ENCODE measurements at places on chromosomes 5 and 9.
A peak's percentile ranks its signal among the peaks of the same experiment; 100 is the strongest.

DNA sequence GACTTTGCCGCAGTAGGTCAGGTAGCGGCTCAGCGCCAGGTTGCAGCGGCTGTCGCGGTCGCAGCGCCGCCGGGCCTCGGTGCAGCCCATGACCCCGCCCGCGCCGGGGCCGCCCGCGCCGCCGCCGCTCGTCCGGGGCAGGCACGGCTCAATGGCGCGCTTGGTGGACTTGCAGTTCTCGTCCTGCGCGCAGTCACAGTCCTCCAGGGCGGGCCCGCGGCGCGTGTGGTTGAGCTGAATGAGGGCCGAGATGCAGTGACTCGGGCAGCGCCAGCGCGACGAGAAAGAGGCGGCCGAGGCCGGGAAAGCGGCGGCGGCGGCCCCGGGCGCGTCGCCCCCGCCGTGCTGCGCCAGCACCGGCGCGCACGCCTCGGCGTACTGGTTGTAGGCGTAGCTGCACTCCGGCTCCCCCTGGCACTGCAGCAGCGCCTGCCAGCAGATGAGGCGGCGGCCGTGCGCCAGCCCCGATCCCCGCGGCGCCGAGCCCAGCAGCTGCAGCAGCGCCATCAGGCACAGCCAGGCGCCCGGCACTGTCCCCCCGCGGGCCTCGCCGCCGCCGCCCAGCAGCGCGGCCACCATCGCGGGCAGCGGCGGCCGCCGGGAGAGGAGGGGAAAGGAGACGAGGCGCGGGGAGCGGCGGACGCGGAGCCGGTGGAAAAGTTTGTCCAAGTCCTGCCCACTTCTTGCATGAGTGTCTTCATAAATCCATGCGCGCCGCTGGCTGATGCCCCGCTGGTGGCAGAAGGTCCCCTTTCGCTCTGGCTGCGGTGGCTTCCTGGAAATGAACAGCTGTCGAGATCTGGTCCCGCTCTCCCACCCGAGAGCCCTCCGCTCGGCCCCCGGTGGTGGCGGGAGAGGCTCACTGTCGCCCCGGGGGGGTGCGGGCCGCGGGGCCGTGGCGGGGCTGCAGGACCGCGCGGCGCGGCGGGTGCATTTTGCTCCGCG lies 833 bp downstream of the GAS1 start:
- no peak for DNase-seq

DNA sequence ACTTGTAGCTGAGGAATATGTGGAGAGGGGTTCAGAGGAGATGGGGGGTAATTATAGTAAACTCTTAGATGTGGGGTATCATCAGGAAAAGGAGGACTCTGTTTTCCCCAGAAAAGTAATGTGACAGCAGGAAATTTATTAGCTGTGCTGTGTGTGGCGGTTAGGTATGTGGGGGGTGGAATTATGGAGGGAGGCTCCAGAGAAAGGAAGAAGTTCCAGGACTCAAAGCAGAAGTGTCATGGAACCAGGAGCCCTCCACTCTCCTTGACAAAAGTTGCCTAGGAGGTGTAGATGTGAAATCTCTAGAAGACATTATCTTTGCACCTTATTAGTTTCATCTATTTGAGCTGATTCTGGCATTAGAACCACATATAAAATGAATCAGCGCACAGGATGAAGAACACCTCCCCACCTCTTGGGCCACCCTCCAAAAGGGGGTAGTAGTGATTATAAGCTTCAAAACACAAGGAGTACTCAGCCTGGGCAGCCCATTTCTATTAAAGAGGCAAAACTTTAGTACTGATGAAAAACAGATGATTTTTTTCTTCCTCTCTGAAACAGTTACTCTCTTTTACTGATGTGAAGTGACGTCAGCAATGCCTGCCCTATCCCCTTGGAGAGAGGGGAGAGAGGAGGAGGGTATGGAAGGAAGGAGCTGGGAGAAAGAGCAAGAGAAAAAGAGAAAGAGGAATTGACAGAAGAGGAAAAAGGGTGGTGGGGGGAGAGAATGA lies 18.2 kb downstream of the NR2F1 start:
- DNase-seq: no peak

GRCh38 chr5:133930061-133930812 lies 38.2 kb downstream of the C5orf15 start:
- DNase-seq: no peak

GRCh38 chr9:127931092-127931881 lies 710 bp upstream of the PIP5KL1 start:
- no peak for DNase-seq

DNA sequence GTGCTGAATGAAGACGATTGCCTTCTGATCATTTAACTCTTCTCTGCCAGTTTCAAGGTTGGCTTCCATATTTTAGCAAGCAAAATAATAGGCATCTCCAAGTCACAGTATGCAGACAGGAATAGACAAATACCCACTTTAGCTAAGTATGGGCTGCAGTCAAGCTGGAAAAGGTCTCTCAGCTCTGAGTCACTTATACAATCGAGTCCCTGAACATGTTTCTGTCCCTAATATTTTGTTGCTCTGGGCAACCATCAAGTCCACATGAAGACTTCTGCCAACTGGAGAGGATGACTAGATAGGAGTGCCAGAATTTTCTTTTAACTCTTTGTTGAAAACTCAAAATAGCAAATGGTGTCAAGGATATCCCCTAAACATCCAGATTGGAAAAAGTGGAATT lies 575.3 kb downstream of the RAB3C start:
- DNase-seq: no peak

GRCh38 chr5:144122081-144122480 lies 48.4 kb downstream of the YIPF5 start:
- DNase-seq: no peak

DNA sequence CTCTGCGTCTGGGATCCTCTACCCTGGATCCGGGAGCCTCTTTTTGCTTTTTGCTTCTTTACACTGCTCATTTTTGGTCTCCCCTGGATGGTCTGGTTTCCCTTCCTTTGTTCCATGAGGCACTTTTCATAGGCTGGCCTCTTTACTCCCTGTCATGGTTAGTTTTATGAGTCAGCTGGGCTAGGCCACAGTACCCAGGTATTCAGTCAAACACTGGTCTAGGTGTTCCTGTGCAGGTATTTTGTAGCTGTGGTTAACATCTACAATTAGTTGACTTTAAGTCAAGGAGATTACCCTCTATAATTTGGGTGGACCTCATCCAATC lies 17.5 kb downstream of the ANKRD33B start:
- DNase-seq: no peak

DNA sequence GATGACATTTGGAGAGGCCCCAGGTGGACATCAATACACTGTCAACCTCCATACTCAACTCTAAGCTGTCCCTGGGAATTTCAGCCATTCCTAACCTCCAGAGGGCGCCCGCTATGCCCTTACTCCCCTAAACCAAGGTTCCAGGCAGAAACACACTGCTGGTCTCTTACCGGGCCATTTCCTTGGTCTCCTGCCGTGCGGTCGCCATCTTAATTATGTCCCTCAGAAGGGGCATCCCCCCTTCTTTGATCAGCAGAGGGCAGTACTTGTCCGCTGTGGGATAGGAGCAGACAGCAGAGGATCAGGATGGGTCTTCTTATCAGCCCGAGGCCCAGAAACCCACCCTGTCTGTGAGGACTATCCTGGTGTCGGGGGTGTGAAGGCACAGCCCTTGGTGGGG lies 9.3 kb upstream of the ZDHHC12 start:
- DNase-seq: peak; percentile 83

DNA sequence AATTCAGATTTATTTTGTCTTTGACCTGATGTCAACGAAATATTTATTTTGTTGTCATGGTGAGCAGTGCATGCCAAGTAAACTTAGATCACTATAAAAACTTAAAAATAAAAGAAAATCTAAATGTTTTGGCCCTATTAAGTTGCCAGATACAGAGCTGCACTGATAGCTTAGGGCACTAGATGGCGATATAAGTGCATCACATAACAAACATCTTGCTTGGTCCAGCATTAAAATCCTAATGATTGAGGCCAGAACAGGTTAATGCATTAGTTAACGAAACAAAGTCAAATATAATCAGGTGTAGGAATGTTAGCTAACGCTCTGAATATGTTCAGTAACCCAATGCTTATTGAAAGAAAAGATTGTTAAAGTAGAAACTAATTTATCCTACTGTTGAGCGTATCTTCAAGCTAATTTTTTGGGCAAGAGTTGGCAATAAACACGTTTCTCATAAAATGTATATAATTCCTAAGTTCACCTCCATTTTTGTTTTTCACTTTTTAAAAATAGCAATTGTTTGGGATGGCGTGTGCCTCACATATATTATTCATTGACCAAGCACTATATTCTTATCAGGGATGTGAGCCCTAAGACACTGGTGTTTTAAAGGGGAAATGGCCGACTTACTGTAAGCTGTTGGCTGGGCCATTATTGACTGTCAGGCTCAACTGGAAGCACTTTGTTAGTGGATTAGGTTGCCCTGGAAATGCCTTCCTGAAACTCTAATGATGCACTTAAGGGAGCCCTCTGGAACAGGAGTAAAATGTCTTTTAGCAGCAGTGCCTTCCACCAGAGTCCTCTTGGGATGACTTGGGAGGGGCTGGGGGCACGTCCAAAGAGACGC lies 33.3 kb downstream of the KCTD16 start:
- peak; percentile 65 for DNase-seq

DNA sequence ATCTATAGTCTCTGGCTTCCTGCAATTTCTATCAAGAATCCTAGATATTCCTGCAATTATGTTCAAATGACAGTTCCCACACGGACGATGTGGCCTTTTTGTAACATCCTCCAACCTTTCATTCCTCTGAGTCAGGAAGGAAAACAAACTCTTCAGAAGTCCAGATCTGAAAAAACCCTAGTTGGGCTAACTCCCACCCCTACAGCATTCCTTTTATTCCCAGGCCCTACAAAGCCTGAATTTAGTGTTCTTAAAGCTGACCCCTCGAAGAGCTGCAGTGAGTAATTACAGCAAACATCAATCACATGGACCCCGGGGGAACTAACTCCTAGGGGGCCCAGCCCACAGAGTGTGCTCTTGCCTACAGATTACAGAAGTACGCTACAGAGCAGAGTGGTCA lies 99.7 kb downstream of the SERINC5 start:
- DNase-seq: no peak

- DNase-seq: no peak
Measured at GRCh38 chr5:4113426-4113825, 517.8 kb downstream of the IRX1 start.

DNA sequence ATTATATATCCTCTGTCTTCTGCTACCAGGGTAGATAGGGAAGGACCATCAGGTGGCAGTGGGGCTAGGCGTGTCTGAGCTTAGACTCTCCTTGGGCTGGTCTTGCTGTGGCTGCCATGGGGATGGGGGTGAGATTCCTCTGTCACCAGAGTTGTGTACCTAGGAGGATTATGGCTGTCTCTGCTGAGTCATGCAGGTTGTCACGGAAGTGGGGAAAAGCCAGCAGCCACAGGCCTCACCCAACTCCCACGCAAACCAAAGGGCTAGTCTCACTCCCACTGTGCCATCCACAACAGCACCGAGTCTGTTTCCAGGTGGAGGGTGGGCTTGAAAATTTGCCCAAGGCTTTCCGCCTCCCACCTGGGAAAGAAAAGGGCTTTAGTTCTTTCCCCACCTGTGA lies 476.1 kb downstream of the CYLC2 start:
- DNase-seq: no peak

DNA sequence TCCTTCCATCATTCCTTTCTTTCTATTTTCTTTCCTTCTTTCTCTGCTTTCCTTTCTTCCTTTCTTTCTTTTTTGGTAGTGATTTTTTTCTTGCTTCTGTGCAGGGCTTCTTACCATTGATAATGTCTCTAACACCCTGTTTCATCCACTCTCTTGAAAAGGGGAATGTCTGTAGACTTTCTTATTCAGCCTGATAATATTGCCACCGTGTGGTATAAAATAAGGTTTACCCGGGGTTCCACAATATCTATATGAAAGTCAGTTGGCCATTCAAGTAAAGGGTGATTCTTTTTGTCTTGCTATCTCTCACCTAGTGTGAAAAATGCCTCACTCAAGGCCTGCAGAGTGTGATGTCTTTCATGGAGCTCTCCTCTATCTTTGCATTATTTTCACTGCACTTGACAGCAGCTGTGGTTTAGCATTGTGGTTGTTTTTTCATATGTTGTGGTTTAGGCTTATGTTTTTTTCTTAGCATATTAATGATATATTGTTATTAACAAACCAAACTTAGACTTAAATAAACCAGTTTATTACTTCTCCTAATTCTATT lies 153.9 kb downstream of the CSNK1G3 start:
- DNase-seq: no peak

DNA sequence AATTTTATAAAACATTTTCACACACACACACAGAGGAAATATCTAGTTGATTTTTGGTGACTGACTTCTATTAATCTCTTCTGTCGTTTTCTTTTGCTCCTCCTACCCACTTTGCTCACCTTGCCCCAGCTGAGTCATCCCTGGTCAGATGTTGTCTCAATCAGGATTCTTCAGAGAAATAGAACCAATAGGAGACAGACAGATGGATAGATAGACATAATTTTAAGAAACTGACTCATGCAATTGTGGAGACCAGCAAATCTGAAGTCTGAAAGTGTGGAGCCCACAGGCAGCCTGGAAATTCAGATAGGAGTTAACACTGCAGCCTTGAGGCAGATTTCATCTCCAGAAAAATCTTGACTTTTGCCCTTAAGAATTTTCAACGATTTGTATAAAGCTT lies 37.0 kb upstream of the PIK3R1 start:
- no peak for DNase-seq

- DNase-seq: no peak
Measured at GRCh38 chr5:131664929-131665328, 29.9 kb upstream of the RAPGEF6 start.

DNA sequence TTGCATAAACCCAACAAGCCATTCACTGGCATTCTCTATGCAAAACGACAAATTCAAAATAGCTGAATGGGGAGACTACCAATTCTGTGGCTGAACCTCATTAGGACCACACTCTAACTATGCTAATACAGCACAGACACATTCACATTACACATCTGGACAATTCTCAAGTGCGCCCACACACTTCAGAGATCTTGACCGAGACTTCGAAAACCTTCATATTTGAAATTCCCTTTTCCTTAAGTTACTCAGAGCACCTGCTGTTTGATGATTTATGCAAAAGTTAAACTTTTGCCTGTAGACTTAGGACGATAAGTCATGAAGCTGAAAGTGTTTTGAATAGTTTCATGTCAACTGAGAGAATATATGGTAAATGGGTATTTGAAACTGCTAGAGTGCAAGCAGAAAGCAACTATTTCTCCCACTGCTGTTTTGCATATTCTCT lies 111.9 kb downstream of the FBN2 start:
- no peak for DNase-seq

- DNase-seq: no peak
Measured at GRCh38 chr5:121695307-121695706, 156.4 kb upstream of the FTMT start.

DNA sequence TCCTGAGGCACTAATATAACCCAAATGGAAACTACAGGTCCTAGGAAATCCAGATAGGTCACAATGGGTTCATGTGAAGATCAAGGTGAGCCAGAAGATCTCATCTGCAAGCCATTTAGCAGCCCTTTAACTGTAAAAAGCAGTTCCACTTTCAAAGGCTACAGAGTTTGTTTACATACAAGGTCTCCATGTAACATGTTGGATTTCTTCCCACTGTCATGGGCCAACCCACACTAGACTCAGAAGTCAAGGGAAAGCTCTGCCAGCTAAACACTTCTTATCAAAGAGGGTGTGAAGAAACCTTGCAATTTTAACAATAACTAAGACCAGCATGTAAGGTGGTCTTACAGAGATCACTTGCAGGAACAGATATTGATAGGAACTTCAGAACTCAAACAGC lies 3.8 kb upstream of the CTNNAL1 start:
- DNase-seq: no peak
